Heart right ventricle (tissue), 16 donors: ENCODE measurements at places on chromosomes 7 and 10.

DNA sequence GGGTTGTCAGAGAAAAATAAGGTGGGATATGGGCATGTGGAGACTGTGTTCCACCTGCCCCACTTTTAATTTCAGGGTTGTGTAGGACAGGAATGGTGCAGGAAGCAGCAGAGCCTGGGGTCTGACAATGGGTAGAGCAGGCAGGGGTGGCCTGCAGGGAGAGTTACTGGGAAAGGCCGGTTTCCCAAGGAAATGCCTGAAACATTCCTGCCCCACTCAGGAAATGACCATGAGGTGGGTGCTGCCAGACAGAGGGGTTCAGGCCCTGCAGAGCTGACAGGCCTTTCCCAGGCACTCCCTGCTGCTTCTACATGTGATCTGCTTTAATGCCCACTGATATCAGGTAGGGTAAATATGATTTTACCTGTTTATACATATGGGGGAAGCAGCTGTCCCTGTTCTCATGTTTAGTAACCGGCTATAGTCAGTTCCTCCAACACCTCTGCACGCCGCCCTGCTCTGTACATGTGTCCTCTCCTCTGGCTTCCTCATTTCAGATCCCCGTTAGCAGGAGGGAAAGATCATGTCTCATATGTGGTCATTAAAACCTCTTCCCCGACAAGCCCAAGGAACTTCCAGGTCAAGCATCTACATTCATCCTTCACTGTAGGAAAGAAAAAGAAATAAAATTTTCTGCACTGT is 118.6 kb upstream of the PRSS58 start:
- no peak for DNase-seq

GRCh38 chr7:27091105-27091504 is 4.7 kb downstream of the HOXA1 start:
- no peak for DNase-seq

DNA sequence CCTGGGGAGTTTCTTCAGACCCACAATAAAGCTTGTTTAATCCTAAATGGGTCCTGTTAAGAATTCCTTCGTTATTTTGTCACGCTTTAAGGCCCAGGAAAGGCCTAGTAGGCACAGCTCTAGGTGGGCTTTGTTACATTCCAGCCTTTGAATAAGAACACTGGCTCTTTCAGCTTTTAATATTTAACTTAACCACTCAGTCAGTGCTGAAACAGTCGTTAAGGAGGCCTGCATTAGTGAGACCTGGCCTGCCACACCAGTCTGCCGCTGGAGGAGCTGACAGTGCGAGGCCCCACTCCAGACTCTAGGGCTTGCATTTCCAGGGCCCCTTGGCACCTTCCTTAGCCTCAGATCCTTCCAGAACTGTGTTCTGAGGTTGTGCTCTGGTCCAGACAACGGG is 351.4 kb downstream of the GLRX3 start:
- no peak for DNase-seq

GRCh38 chr7:7834761-7835160 is 116.4 kb upstream of the RPA3 start:
- DNase-seq: no peak

- DNase-seq: no peak
These were observed 41.5 kb upstream of the CXCL12 start for GRCh38 chr10:44426247-44427034.

- DNase-seq: no peak
These were observed 185.9 kb downstream of the RAB11FIP2 start for GRCh38 chr10:117860823-117861222.

- peak; percentile 76 for DNase-seq
These were observed 34.4 kb upstream of the SLC29A4 start for GRCh38 chr7:5248201-5248885.
